ENCODE measurements at places on chromosomes 3 and 15.

DNA sequence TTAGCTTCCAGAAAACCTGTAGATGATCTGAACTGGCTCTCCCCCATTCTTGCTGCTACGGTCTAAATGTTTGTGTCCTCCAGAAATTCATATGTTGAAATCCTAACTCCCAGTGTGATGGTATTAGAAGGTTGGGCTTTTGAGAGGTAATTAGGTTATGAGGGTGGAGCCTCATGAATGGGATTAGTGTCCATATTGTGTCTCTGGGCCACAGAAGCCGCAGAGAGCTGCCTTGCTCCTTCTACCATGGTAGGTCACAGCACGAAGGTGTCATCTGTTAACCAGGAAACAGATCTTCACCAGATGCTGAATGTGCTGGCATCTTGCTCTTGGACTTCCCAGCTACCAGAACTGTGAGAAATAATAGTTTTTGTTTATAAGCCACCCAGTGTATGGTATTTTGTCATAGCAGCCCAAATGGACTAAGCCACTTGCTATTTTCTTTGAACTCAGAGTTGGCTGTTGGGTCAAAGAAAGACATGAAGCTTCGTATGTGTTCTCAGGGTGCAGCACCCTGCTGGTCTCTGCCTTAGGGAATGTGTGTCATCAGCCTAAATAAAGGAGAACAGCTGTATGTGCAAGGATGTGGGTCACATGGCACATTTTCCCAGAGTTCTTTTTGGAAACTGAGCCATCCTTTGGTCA is 317.5 kb upstream of the SLCO3A1 start:
- no peak for DNase-seq

DNA sequence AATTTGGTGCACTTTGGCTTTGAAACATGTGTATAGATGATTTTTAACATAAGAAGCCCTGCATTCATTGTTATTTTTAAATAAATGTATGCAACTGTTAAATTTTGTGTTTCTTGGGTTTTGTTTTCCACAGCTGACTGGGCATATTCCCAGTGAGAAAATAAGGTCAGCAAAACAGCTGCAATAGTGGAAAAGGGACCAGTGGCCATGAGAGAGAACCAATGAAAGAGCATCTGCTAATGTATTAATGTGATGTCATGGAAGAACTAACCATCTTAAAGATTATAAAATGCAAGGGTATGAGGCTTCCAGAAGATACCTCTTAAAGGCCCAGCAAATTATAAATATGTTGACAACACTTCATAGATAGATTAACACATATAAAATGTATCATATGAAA is 31.0 kb upstream of the KBTBD12 start:
- DNase-seq = no peak

DNA sequence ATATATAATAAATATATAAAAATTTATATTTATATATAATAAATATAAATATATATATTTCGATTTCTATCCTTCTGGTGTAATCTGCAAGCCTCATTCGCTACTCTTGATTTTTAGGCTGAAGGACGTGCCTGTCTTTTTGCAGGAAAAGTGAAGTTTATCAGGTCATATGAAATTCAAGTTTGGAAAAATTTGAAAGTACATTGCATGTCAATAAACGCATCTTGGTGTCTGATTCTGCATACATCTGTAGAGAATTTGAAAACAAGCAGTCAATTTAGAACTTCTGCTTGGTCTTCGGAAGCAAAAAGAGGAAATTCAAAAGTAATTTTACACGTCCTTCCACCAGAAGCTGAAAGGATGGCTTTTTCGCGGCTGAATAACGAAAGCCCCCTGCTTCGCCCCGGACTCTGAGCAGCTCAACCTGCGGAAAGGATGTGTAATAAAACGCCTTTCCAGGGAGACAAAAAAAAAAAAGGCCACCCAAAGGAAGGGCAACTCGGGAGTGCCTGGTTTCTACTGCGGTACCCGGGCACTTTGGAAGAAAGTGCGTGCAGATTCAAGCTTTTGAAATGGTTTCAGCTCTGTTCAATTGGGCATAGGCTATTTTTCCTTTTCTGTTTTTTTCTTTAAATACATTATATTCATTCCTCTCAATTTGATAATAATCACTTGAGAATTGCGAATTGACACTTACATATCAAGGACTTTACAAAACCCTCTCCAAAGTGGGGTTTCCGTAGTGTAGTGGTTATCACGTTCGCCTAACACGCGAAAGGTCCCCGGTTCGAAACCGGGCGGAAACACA is 1.5 kb upstream of the MYNN start:
- peak; percentile 43 for DNase-seq

GRCh38 chr3:31486865-31487533 is 45.7 kb upstream of the STT3B start:
- no peak for DNase-seq

GRCh38 chr3:47741925-47742324 is 39.8 kb downstream of the SMARCC1 start:
- no peak for DNase-seq

DNA sequence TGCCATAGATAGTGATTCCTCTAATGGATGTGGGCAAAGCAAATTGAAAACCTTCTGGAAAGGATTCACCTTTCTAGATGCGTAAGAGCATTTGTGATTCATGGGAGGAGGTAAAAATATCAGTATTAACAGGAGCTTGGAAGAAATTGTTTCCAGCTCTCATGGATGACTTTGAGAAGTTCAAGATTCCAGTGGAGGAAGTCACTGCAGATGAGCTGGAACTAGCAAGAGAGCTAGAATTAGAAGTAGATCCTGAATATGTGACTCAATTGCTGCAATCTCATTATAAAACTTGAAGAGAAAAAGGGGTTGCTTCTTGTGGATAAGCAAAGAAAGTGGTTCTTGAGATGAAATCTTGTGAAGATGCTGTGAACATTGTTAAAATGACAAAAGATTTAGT is 88.0 kb upstream of the ACKR4 start:
- DNase-seq = no peak

Data from stimulated activated CD4-positive, alpha-beta T cell treated with anti-CD3 and anti-CD28 coated beads, Interleukin-2, amount 100 ng/mL, for 4 hours (primary cell).